ENCODE measurements at places on chromosomes 11 and 22.

- DNase-seq = peak; percentile 64
These were observed 13.9 kb downstream of the KCNE3 start for GRCh38 chr11:74453373-74453975.

GRCh38 chr11:102293873-102294601, 23.2 kb upstream of the BIRC3 start:
- DNase-seq = no peak

DNA sequence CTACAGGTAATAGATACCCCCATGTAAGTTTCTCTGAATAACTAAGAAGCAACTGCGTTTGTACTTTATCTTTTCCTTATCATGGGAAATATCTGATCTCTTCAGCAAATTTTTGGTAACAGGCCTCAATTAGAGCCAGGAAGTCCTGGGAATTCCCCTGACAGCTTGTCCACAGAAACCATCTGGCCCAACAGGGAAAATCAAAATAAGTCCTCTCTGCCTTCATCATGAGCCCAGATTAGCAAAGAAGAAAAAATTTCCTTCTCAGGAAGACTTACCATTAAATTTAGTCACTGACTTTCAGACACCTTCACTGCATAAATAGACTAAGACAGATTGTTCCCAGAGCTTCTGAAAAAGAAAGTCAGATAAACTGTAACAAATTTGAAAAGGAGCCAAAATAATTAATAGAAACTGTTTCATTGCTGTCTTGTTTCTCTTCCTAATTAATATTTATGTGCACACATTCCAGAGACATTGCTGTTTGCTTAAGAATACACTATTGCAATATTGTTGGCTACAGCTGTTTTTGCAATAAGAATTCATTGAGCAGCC, 278.1 kb upstream of the FAT3 start:
- no peak for DNase-seq

GRCh38 chr11:102957953-102958352, 2.4 kb upstream of the MMP13 start:
- no peak for DNase-seq

- DNase-seq = peak; percentile 55
These were observed 3.9 kb downstream of the DBX1 start for GRCh38 chr11:20156280-20156875.

DNA sequence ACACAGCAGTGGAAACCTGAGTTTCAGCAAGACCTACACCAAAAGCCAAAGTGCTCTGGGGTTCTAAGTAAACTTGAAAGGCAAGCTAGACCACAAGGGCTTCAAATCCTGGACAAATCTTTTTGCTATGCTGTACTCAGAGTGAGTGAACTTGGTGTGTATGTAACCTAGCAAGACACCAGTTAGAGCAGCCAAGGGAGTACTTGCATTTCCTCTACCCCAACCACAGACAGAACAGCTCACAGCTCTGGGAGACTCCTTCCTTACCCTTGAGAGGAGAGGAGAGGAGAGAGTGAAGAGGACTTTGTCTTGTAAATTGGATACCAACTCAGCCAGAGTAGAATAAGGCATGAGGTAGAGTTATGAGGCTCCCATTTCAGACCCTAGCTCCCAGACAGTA, 71.4 kb downstream of the CTSC start:
- no peak for DNase-seq
